ENCODE measurements at places on chromosomes 4 and X. TPM values are rescaled to one million over a fixed set of nuclear protein-coding genes. Genes with fewer than 3 reads are reported as not detected.

The ZNF157 gene
- not detected for total RNA-seq

The PDZD11 gene
- total RNA-seq = 33.5 TPM

The MORF4L2 gene
- total RNA-seq = 491 TPM

- H3K36me3 ChIP-seq = peaks cover 24% of the 10 kb centered on the region
- H3K4me3 ChIP-seq = no peak overlapping the region
- no peaks in the 10 kb centered on the region for H3K4me1 ChIP-seq
- no peaks in the 10 kb centered on the region for H3K27me3 ChIP-seq
- ATAC-seq = no peak
These were observed 70.3 kb downstream of the IRS4 start for GRCh38 chrX:108666101-108666500.

DNA sequence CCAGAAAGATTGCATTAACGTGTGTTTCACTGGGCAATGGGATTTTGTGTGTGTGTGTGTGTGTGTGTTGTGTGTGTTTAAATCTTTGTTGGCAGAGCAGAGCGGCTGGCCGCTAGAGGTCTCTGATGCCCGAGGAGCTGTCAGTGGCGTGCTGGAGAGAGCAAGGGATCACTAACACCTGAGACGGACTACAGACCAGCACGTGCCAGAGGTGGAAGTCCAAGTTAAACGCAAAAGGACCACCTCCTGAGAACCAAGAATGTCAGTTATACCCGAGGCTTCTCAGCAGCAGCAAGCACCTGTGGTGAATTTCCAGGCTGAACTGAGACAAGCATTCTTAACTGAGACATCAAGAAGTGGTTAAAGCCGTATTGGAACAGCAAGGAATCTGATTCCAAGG lies 9.0 kb upstream of the SLC25A14 start:
- peaks cover 11% of the 10 kb centered on the region for H3K27me3 ChIP-seq
- no peaks in the 10 kb centered on the region for H3K4me1 ChIP-seq
- H3K4me3 ChIP-seq = no peak overlapping the region
- no peaks in the 10 kb centered on the region for H3K36me3 ChIP-seq

DNA sequence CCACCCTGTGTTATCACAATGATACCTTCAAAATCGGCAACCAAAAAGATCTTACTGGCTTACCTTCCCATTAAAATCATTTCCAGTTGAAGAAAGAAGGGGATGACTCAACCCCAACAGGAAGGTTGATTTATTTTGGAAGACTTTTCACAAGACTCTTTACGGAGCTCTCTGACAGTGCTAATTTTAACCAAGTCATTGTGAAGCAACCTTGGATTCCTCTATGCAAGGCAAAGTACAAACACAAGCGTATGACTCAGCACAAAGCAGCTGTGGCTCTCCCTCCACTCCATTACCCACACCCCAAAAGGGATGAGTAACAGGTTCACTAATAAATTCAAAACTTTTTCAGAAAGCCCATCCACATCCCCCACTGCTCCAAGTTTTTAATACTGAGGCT lies 213.8 kb upstream of the FGF13 start:
- H3K4me3 ChIP-seq = no peak overlapping the region
- H3K36me3 ChIP-seq = no peaks in the 10 kb centered on the region
- H3K27ac ChIP-seq = no peak overlapping the region
- no peaks in the 10 kb centered on the region for H3K27me3 ChIP-seq

DNA sequence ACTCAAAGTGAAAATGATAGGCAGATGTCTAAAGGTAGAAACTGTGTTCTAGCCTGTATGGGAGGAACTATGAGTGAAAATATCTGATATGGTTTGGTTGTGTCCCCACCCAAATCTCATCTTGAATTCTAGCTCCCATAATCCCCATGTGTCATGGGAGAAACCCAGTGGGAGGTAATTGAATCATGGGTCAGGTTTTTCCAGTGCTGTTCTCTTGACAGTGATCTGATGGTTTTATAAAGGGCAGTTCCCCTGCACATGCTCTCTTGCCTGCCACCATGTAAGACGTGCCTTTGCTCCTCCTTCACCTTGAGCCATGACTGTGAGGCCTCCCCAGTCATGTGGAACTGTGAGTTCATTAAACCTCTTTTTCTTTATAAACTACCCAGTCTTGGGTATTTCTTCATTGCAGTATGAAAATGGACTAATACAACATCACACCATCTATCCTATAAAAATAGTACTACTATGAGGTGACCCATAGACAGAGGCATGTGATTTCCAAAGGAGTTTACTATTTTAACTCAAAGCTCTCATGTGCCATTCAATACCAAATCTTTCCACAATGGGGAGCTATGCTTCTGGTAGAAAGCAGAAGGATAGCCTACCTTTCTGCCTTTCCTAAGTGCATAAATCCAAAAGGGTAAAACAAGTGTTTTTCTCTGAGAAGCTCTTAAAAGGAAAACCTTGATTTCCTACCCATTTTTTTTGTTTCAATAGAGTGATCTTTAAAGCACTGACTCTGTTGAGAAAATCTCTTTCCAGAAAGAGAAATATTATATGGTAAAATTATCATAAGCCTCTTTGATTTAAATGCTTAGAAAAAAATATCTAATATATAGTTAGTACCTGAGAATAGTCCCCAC lies 38.8 kb downstream of the SEC31A start:
- H3K4me1 ChIP-seq = no peaks in the 10 kb centered on the region
- no peaks in the 10 kb centered on the region for H3K27me3 ChIP-seq
- H3K27ac ChIP-seq = no peak overlapping the region
- no peak overlapping the region for H3K4me3 ChIP-seq
